Bone marrow (tissue), 2 donors: ENCODE measurements at places on chromosomes 13 and 19.

DNA sequence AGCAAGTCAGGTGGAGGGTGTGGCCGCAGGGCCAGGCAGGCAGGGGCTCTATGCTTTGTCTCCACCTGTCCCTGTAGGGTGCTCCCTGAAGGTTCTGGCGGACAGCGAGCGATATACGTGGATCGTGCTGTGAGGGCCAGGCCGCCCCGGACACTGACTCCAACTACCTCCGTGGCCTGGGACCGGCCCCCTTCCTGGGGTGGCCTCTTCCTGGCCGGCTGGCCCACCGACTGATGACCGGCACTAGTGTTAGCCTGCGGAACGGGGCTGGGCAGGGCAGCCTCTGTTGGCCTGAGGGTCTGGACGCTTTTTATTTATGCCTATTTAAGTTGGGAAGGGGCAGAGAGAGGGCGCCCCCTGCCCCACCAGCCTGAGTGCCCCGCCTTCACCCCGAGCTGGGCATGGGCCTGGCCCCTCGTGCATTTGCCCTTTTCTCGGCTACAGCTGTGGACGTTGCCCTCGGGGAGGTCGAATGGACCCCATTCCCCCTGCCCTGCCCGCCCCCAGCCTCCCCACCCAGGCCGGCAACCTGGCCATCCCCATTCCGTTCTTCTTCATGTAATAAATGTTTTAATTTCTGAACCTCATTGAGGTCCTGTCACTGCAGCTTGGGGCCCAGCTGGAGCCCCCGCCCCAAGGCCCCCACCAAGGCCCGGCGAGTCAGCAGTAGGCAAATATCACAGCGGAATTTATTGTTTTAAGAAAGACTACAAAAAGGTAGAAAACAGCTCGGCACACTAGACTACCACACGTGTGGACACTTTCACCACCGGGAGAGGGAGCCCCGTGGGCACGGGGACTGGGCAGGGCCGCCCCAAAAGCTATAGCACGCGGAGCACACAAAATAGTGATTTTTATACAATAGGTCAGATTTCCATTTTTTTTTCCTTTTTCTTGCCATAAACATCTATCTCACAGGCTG, 8.8 kb downstream of the DCAF15 start:
- no peak for DNase-seq

DNA sequence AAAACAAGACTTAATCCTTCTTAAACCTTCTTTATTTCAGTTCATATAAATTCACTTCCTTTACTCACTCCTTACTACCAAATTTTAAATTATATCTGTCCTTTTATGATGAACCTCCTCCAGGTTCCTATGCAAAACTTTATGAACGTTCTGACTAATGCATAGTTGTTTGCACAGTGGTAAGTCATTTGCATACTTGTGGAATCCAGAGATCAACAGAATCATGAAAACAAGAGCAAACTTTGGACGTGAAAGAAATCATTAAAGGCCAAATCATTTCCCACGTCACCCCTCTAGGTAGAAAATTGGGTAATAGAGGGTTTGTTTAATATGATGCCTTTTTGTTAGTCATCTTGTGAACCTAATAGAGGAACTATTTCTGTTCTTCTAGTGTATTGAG, 32.3 kb upstream of the MYCBP2 start:
- DNase-seq, result no peak

DNA sequence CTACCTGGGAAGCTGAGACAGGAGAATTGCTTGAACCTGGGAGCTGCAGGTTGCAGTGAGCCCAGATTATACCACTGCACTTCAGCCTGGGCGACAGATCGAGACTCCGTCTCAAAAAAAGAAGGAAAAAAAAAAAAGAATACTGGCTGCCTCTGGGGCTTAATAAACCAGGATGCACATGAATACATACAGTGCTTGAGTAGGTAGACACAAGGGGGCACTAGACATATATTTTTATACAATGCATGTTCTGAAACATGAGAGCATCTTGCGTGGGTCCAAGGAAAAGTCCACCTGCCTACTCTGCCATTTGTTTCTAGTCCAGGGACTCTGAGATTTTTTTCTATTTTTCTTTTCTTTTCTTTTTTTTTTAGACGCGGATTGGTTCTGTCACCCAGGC, 31.2 kb downstream of the KEAP1 start:
- no peak for DNase-seq

- no peak for DNase-seq
These were observed 1.2 kb downstream of the EEF1AKMT1 start for GRCh38 chr13:20772401-20773131.

DNA sequence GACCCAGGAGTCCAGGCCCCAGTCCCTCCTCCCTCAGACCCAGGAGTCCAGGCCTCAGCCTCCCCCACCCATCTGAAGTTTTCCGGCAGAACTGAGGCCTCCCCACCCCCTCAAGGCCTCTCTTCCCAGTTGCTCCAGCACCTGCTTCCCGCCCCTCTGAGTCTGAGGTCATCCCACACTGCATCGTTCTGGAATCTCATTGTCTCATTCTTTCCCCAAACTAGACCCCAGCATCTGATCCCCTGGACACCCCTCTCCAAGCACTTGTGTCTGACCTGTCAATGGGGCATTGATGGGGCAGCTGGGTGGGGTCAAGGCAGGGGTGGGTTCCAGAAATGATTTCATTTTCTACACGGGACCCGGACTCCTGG, 793 bp upstream of the SBK2 start:
- DNase-seq, result no peak

GRCh38 chr13:41352935-41353840, 42.1 kb downstream of the NAA16 start:
- no peak for DNase-seq

GRCh38 chr19:33273881-33274662, 28.3 kb downstream of the CEBPA start:
- DNase-seq, result peak; percentile 83

- DNase-seq, result no peak
These were observed 6.0 kb downstream of the ZBTB7A start for GRCh38 chr19:4060621-4061177.

DNA sequence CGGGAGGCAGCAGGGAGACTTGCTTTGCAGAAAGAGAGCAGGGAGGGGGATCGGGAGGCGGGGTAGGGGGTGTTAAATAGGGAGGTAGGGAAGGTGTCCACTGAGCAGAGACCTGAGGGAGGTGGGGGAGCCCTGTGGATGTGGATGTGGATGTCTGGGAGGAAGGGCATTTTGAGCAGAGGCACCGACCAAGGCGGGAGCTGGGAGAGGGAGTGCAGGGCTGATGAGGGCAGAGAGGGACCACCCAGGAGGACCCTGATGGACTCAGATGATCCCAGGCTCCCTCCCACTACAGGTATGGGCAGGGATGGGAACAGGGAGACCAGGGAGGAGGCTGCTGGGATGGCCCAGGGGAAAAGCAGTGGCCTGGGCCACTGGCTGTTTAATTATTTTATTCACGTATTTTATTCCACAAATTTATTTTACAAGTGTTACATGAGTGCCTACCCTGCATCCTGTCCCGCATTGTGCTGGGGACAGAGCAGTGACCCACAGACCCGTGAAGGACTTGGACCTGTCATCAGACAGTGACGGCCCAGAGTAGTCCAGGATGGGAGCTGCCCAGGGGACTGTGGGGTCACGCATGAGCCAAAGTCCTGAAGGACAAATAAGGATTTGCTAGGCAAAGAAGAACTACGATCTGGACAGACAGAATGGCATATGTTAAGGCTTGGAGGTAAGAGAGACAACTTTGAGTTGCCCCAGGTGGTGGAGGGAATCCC, 5.3 kb downstream of the GRAMD1A start:
- no peak for DNase-seq

DNA sequence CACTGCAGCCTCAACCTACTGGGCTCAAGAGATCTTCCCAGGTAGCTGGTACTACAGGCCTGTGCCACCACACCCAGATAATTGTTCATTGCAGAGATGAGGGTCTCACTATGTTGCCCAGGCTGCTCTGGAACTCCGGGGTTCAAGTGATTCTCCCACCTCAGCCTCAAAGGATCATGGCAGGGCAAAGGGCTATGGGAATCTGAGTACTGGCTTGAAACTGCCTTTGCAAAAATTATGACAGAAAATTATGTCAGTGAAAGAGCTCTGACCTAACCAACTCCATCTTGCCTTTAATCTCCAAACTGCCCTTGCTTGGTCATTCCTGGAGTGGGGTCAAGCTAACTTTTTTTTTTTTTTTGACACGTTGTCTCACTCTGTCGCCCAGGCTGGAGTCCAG, 1.3 kb upstream of the DNASE2 start:
- no peak for DNase-seq

- no peak for DNase-seq
These were observed 63.7 kb upstream of the ATP12A start for GRCh38 chr13:24616514-24616913.

DNA sequence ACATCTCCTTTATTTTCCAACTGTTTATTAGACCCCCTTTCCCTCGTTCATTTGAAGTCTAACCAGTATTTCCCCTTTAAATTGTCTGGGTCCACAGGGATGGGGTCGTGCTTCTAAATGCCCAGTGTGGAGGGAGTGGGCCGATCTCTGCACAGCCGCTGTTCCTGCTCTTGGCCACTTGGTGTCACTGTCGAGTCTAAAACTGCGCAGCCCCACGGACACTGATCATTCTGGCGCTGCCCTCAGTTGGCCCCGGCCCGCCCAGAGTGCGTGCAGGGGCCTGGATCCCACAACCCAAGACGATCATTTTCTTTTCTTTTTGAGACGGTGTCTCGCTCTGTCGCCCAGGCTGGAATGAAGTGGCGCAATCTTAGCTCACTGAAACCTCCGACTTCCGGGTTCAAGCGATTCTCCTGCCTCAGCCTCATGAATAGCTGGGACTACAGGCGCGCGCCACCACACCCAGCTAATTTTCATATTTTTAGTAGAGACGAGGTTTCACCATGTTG, 12.0 kb downstream of the WDR88 start:
- no peak for DNase-seq

- no peak for DNase-seq
These were observed 23.0 kb upstream of the MYO16 start for GRCh38 chr13:108606424-108606823.

DNA sequence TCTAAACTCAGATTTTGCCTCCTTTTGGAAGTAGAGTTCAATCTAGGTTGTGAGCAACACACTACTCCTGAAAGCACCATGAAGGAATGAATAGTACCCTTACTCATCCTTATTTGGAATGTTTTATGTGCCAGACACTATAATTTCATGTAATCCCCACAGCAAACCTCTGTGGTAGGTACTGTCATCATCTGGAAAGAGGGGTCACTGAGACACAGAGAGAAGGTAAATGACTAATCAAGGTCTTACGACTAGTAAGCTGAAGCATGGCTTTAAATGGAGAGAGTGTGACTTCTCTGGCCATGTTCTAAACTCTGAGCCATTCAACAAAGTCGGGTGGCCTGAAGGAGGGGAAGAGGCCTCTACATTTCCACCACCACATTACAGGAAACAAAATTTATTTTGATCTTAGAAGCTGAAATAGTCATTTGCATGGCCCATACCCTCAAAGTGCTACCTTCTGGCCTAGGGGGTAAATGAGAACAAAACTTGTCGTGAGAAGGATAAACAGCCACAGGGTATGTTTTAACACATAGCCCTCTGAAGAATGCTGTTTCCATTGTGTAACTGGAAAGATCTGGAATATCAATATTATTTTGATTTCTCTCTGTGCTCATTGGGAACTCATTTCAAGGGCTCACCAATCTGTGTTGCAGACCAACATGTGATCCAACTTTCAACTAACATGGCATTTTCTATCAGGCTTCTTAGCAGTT, 180.8 kb upstream of the RFC3 start:
- DNase-seq, result no peak

DNA sequence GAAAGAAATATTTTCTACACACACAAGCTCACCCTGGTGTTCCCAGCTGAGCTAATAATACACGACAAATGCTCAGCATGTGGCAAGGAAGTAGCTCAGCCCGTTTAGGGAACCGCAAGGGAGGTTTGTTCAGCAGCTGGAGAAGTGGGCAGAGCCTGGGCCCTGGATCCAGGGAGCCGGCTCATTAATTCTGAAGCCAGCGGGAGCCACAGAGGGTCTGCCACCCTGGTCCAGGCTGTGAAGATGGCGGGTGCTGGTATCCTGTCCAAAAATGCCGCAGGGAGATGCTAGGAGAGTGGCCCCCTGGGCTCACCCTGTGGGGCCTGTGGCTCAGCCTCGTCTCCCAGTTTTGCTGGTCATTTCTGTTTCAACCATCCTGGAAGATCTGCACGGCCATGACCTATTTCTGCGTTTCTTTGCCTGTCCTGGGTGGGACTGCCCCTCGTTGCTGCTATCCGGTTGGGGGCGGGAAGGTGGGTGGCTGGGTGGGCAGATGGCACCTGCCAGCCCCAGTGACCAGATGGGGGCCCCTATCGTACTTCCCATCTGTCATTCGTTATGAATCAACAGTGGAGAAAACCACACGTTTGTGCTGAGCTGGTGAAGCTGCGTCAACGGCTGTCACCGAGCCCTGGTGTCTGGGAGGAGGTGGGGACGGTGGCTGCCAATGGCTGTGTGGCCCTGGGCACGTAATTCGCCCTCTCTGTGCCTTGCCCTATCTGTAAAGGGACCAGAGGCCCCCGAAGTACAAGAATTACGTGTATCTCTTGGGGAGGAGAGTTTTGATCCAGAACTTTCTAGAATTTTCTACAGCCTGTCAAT, 2.7 kb upstream of the GNA15 start:
- DNase-seq, result peak; percentile 85

DNA sequence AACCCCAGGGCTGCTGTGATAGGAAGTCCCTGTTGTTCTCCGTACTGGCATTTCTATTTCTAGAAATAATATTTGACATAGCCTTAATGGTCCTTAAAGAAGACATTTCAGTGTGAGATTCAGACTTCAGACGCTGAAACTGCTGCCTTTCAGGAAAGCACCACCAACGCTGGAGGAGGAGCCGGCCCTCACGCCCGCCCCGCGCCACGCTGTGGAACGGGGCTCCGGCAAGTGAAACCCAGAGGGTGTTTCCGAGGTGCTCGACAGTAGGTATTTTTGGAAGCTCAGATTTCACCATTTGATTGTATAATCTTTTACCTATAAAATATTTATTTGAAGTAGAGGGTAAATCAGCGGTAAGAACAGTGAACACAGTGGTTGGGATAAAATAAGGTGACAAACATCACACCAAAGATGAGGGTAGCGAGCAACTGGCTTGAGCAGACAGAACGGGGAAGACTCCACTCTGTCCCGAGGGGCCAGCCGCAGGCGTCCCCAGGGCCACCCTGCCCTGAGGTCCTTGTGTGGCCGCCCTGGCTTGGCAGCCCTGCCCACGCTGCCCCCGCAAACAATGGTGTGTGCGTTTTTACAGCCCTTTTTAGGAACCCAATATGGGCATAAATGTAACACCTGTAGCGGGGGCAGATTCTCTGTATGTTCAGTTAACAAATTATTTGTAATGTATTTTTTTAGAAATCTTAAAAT, 85.6 kb upstream of the MCF2L start:
- no peak for DNase-seq

GRCh38 chr13:34993470-34993869, 51.4 kb downstream of the NBEA start:
- no peak for DNase-seq

GRCh38 chr19:3573162-3573857, 566 bp downstream of the HMG20B start:
- DNase-seq, result no peak

GRCh38 chr19:511101-511851, 4.0 kb downstream of the TPGS1 start:
- DNase-seq, result peak; percentile 84

DNA sequence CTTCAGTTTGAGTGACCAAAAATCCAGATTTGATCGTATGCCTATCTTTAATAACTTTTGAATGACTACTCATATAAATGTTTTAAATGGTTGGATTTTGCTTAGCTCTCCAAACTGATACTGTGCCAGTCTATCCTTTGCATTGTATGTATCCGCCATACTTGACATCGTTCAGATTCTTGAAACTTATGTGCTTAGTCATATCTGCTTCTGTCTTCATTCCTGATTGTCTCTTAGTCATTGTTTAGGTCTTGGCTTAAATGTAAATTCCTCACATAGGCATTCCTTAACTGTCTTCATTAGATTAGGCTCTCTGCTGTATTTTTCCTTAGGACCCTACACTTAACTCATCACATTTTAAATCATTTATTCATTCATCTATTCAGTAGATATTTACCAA, 126.0 kb downstream of the PCCA start:
- no peak for DNase-seq
